ENCODE measurements at places on chromosomes 5 and 9.

DNA sequence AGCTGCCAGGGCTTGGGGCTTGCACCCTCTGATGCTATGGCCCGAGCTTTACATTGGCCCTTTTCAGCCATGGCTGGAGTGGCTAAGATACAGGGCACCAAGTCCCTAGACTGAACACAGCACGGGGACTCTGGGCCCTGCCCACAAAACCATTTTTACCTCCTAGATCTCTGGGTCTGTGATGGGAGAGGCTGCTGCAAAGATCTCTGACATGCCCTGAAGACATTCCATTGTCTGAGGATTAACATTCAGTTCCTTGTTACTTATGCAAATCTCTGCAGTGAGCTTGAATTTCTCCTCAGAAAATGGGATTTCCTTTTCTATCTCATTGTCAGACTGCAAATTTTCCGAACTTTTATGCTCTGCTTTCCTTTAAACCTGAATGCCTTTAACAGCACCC, 337.0 kb upstream of the SMC2 start:
- DNase-seq, result no peak
- H3K27me3 ChIP-seq, result no peaks in the 10 kb centered on the region
- H3K36me3 ChIP-seq, result no peaks in the 10 kb centered on the region
- H3K4me1 ChIP-seq, result no peaks in the 10 kb centered on the region
- H3K4me3 ChIP-seq, result no peak overlapping the region

DNA sequence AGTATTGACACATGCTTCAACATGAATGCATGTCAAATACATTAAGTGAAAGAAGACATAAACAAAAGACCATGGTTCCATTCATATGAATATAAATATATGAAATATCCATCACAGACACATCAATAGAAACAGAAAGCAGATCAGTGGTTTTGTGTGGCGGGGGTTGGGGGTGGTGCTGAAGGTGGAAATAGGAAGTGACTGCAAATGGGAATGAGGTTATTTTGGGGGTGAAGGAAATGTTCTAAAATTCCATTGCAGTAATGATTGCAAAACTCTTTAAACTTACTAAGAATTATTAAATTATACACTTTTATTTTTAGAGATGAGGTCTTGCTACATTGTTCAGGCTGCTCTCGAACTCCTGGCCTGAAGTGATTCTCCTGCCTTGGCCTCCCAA, 28.7 kb downstream of the TAF1L start:
- peaks cover 2% of the 10 kb centered on the region for H3K27me3 ChIP-seq
- H3K4me3 ChIP-seq, result no peak overlapping the region
- H3K36me3 ChIP-seq, result no peaks in the 10 kb centered on the region
- H3K27ac ChIP-seq, result no peak overlapping the region
- H3K4me1 ChIP-seq, result no peaks in the 10 kb centered on the region

DNA sequence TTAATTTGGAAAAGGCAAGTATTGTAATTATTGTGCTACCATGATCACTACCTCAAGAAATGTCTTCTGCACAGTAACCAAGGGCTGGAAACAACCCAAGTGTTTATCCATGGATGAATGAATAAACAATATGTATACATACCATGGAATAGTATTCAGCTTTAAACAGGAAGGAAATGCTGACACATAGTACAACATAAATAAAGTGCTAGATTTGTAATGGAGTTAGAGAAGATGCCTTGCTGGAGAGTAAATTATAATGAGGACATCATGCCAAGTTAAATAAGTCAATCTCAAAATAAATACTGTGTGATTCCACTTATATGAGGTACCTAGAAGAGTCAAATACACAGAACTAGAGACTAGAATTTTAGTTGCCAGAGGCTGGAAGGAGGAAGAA, 160.0 kb downstream of the CCDC192 start:
- H3K27me3 ChIP-seq, result no peaks in the 10 kb centered on the region
- no peak overlapping the region for H3K27ac ChIP-seq
- DNase-seq, result no peak
- H3K36me3 ChIP-seq, result peaks cover 5% of the 10 kb centered on the region
- H3K4me3 ChIP-seq, result no peak overlapping the region
- no peaks in the 10 kb centered on the region for H3K4me1 ChIP-seq

- H3K27ac ChIP-seq, result no peak overlapping the region
- no peaks in the 10 kb centered on the region for H3K36me3 ChIP-seq
- DNase-seq, result no peak
- peaks cover 1% of the 10 kb centered on the region for H3K4me1 ChIP-seq
These were observed 5.4 kb upstream of the MOCS2 start for GRCh38 chr5:53114988-53115387.

GRCh38 chr5:169350759-169351240, 49.9 kb upstream of the SLIT3 start:
- no peak overlapping the region for H3K4me3 ChIP-seq
- H3K36me3 ChIP-seq, result no peaks in the 10 kb centered on the region
- H3K4me1 ChIP-seq, result no peaks in the 10 kb centered on the region
- H3K27ac ChIP-seq, result no peak overlapping the region
- peaks cover 1% of the 10 kb centered on the region for H3K27me3 ChIP-seq
